ENCODE measurements at places on chromosomes 11 and 22. TPM values are rescaled to one million over a fixed set of nuclear protein-coding genes. Genes with fewer than 3 reads are reported as not detected.

GRCh38 chr11:20311444-20311843 lies 52.1 kb upstream of the HTATIP2 start:
- DNase-seq = no peak

- DNase-seq = no peak
Observed at GRCh38 chr11:103471546-103471945, 362.3 kb downstream of the DYNC2H1 start.

Gene MPZL2
- 72.5 TPM for total RNA-seq

GRCh38 chr11:76397383-76397782 lies 16.3 kb downstream of the GVQW3 start:
- DNase-seq = no peak

DNA sequence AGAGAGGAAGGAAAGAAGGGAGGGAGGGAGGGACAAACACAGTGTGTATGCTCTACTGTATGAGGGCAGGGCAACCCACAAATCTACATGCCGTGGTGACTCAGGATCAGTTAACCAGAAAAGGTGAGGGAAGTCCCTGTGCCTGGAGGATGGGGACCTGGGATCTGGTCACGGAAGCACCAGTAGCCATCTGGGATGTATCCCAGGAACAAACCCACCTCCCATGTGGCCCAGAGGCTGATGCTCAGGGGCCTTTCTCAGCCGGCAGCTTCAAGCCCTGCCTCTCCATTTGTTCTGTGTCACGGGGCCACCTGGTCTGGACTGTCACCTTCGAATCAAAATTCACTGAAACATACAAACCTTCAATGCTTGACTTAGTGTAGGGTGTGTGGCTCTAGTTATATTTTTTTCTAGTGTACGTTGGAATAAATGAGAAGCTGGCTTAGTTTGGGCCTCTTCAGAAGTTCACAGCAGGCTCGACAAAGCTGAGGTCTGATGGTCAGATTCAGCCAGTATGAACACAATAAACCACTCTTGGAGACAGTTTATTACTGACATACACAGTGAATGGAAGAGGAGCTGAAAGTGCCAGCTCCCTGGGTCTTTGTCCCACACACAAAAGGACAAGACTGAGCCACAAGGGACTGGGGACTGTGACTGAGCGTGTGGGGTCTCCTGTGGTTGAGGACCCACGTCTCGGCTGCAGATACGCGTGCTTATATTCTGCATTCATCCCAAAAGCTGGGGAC lies 23.5 kb upstream of the RTL6 start:
- DNase-seq = no peak

- DNase-seq = no peak
Observed at GRCh38 chr22:46557736-46558480, 20.5 kb upstream of the CELSR1 start.

- DNase-seq = no peak
Observed at GRCh38 chr11:1381793-1382425, 7.8 kb upstream of the BRSK2 start.

DNA sequence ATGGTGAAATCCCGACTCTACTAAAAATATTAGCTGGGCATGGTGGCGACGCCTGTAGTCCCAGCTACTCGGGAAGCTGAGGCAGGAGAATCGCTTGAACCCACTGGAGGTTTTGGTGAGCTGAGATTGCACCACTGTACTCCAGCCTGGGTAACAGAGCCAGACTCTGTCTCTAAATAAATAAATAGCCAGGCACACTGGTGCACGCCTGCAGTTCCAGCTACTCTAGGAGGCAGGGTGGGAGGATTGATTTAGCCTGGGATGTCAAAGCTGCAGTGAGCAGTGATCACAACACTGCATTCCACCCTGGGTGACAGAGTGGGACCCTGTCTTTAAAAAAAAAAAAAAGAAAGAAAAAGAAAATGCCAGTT lies 17.4 kb downstream of the SUSD2 start:
- no peak for DNase-seq

GRCh38 chr11:64969209-64969608 lies 2.7 kb downstream of the MAJIN start:
- DNase-seq = no peak

- no peak for DNase-seq
Observed at GRCh38 chr11:88288560-88288959, 49.0 kb downstream of the CTSC start.

DNA sequence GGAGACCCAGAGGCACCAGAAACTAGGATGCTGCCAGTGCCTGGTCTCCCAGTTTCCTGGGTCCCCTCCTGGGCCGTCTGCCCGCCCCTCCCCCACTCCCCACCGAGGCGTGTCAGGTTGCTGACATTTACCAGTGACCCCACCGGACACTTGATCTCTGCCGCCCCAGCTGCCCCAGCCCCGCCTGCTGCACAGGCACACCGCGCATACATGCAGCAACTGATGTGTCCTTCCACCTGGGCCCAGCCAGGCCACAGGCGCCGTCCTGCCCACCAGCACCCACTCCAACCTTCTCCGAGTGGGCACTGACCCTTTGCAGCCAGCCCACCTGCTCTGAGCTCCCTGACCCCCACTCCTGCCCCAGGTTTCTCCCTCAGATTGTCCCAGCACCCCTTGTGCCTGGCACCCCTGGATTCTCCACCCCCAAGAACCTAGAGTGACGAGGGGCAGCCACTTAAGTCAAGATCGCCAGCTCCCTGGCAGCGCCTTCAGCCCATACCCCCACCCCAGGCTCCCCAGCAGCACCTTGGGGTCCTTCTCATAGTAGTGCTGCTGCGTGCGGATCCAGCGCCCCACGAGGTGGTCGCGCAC lies 548 bp downstream of the PYGM start:
- no peak for DNase-seq

Gene F2
- 21.4 TPM for total RNA-seq

Gene CASP5
- not detected for total RNA-seq

DNA sequence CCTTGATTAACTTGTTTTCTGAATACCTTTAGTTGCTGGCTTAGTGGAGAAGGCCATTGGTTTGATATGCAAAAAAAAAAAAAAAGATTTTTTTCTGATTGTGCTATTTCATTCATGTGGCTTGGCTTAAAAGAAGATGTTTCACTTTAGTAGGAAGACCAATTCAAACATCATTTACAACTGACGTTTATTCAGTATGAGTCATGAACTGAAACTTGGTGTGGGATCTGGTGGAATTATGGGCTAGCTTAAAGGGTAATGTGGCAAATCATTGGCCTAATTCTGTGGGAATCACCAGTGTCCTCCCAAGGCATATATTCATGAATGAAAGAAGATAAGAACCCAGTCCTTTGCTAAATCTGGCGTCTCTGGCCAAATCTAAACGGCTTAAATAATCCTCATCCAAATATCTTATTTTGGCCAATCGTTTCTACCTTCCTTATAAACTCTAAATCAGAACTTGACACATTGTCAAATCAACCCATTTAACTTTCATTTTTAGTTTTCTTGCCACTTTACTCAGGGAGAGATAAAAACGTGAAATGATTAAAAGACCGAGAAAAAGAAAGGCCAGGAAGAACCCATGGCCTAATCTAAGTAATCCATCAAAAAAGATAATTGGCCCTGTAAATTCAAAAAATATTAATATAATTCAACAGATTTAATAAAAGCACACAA lies 77.0 kb downstream of the DDIAS start:
- no peak for DNase-seq

Gene ART1
- not detected for total RNA-seq

Gene CECR2
- total RNA-seq = 0.89 TPM

DNA sequence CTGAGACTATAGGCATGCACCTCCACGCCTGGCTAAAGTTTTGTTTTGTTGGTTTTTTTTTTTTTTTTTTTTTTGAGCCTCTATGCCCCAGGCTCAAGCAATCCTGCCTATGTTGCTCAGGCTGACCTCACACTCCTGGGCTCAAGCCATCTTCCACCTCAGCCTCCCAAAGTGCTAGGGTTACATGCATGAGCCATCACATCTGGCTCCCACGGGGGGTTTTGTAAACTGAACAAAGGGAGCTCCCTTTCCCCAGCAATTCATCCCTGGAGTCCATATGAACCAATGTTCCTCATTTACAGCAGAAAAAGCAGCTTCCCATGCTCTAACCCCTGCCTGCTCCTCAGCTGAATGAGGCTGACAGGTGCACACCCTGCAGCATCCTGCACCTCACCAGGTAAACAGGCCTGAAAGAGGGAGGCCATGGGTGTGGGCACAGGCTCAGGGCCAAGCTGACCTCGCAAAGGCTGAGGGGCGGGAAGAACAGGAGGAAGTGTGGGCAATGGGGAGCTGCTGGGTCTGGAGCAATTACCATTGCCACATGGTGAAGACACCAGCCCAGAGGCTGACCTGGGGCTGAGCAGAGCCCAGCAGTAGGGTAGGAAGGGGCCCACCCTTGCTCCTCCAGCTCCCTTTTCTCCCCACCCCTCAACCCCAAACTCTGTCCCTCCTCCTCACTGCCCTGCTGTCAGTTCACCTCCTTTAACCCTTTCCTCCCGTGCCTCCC lies 58.2 kb downstream of the RBX1 start:
- DNase-seq = no peak

Gene GRIA4
- 0.49 TPM for total RNA-seq

GRCh38 chr11:128310676-128311445 lies 276.5 kb downstream of the ETS1 start:
- no peak for DNase-seq

DNA sequence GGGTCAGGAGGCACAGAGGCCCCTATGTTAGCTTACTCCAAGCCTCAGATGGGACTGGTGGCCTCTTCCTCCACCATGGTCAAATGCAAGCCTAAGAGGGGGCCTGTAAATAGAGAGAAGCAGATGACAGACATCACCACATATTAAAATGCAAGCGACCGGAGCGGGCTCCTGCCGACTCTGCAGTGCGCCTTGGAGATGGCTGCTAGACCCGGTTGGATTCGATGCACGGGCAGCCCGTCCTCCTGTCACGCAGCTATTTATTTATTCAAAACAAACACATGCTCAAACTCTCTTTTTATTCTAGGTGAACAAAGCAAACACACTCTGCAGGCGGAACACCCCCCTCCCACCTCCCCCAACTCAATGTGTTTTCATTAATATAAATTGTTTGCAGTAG lies 208.0 kb downstream of the DSCAML1 start:
- no peak for DNase-seq

DNA sequence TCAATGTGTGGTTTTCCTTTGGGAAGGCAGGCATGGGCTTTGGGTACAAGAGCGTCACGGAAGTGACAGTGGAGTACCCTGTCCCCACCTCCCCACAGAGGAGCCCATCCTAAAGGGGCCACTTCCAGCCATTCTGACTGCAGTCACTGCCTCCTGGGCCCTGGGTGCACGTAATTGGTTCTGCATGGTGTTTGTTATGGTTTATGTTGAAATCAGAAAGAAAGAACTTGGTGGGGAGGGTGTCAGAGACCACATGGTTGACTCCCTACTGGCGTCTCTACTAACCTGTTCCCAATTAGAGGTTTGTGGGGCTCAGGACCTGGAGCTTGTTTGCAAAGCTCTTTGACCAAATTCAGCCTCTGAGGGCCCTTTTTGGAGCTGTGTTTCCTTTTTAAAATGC lies 40.8 kb downstream of the RIBC2 start:
- DNase-seq = no peak

DNA sequence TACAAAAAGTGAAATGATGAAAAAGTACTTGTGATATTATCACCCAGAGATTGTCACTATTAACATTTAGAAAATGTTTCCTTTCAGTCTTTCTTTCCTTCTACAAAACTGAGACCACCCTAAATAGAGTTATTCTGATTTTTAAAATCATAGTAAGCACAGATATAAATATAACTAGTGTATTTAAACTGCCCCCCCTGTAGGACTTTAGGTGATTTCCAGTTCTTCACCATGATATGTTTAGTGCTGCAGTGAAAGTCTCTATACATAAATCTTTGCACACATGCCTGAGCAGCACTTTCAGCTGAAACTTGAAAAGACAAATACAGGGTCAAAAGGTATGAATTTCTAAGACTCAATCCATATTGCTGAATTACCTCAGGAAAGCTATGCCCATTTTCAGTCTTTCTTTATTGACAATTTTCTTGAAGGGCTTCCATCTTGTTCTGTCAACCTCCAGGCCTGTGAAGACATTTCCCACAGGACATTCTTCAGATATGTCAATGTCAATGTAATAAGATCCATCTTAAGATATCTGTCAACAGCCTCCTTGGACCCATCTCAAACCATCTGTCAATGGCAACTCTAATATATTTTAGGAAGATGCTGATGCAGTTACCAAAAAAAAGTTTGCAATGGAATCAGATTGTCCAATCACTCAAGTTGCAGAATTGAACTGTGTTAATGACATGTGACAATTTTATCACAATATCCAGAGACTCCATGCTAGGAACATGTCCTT lies 30.8 kb upstream of the LDLRAD3 start:
- no peak for DNase-seq

Gene NLRX1
- total RNA-seq = 24.6 TPM

DNA sequence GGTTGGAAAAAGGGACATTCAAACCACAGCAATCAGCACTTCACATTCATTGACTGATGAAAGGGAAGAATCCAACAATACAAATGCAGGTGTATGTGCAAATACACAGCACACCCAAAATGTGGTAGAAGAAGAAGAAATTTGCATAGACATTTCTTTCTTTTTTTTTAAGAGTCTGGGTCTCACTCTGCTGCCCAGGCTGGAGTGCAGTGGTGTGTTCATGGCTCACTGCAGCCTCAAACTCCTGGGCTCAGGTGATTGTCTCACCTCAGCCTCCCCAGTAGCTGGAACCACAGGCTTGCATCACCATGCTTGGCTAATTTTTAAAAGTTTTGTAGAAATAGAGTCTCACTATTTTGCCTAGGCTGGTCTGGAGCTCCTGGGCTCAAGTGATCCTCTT lies 21.9 kb downstream of the CARS1 start:
- DNase-seq = no peak

- no peak for DNase-seq
Observed at GRCh38 chr11:122879785-122880184, 2.8 kb upstream of the JHY start.

DNA sequence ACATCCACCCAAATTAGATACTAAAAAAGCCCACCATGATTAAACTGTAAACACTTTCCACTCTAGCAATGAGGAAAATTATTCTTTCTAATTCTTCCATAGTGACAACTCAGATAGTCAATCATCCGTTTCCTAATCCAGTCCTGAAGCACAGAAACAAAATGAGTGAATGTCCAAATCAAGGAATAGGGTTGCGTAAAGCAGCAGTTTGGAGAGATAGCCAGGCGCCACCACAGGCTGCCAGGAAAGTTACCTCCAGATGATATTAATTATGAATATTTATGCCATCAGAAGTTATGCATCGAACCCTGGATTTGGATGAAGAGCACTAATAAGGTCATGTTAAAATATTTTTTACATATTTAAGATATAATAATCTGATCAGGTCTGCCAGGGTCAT lies 63.2 kb downstream of the ETS1 start:
- no peak for DNase-seq

Data from mucosa of gallbladder (tissue), 1 donor.